NCI-H524 treated with DMSO at 0.1 percent for 48 hours (cell line): ENCODE measurements at places on chromosomes 12 and 14.

- DNase-seq: no peak
Measured at GRCh38 chr14:68466491-68466977, 326.3 kb downstream of the ZFP36L1 start.

GRCh38 chr14:98185036-98185435 is 1087.0 kb downstream of the BCL11B start:
- DNase-seq: no peak

- DNase-seq: no peak
Measured at GRCh38 chr14:76768671-76769500, 7.6 kb downstream of the VASH1 start.

DNA sequence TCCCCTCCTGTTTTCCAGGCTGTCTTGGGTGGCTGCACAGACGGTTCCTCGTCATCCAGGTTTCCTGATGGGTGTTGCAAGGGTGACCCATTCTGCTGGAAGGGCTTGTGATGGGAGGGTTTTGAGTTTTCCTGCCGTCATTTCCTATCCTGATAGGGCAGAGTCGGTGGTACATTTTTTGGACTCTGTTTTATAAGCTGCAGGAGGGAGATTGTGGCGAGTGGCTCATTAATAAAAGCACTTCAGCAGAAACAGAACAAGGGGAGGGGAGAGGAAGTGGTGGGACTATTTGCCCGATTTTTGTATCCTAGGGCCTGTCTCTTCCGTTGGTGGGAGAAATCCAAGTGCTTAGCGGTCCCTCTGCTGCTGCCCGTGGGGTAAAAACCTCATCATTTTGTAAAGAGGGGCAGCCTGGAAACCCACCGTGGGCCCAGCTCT is 40.0 kb downstream of the TSPAN9 start:
- no peak for DNase-seq

DNA sequence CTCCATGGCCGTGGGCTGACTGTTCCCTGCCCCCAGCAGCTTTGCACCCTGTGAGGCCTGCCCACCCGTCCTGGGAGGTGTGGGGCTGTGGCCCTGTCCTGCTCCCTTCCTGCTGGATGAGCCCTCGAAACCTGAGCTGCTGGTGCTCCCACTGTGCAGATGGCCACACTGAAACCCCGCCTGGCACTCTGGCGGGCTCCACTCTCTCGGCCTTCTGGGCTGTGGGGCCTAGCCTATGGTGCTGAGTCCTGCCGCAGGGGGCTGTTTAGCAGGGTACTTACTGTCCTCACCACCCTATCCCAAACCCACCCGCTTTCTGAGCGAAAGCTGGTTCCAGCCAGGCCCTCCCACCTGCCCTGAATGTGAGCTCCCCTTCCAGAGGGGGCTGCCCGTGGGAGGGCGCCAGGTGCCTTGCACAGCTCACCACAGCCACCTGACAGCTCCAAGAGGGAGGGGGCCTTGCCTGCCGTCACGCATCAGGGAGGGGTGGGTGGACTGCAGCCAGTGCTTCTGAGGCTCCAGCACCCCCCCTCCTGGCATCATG is 7.3 kb downstream of the SLC25A47 start:
- DNase-seq: peak; percentile 58

- no peak for DNase-seq
Measured at GRCh38 chr12:10155966-10156365, 16.0 kb downstream of the OLR1 start.

DNA sequence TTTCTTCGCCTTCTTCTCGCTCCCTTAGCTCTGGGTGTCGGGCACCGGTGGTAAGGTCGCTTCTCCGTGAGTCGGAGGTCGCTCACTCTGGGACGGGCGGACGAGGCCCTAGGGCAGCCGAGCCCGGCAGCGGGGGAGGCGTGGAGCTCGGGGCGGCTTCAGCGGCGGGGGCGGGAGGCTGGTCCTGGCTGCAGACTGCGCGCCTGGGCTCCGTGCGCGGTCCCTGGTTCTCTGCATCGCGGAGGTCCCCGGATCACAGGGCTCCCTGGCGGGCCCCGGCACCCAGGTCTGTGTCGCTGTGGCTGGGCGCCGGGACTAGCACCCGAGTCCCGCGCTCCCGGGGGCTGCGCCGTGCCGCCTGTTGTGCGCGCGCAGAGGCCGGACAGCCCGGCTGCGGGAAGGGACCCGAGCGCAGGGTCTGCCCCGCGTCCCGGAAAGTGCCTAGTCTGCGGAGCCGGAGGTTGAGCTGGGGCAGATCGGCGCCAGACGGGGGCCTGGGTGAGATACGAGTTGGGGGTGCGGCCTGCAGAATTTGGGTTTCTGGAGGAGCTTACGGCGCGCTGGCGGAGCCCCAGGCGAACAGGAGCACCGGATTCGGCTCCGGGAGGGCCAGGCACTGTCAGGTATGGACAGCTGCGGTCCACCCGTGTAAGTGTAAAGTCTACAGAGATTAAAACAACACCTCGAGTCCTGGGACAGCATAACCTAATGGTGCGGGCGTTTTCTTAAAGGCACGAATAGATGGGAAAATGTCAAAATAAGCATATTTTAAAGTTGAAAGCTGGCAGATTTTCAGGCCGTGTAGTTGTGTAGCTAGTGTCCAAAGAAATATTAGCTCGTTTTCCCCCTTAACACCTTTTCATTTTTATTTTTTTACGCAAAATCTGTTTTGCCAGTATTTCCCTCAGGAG is 713 bp downstream of the FRMD6 start:
- DNase-seq: no peak

DNA sequence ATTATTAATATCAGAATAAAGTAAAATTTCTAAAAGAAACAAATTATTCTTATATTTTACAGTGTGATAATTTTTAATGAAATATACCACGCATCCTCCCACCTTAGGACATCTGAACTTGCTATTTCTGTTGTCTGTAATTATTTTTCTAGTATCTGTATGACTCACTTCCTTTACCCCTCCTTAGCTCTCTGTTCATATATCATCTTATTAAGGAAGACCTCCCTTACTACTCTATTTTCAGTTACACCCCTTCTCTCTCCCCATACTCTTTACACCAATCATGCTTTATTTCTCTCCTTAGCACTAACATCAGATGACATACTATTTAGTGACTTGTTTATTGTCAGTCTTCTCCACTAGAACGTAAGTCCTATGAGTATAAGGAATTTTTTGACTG is 34.2 kb upstream of the C12orf50 start:
- DNase-seq: no peak

- DNase-seq: no peak
Measured at GRCh38 chr12:100824476-100824875, 29.9 kb downstream of the ANO4 start.

DNA sequence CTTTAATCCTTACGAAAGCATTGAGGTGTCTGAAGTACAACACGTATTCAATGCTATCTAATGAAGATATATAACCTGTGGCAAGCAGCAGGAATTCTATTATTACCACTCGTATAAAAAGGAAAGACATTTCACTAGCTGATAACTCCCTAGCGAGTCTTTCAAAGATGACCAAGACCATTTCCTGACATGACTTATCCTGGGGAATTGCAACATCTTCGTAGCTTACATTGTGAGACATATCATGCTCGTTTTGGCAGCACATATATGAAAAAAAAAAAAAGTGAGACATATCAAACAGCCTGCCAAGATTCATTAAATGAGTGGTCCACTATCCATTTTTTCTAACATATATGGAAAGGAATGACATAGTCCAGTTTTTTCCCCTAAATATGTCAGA is 337.0 kb downstream of the FSCB start:
- no peak for DNase-seq

GRCh38 chr14:32310876-32311275 is 18.2 kb upstream of the AKAP6 start:
- no peak for DNase-seq

DNA sequence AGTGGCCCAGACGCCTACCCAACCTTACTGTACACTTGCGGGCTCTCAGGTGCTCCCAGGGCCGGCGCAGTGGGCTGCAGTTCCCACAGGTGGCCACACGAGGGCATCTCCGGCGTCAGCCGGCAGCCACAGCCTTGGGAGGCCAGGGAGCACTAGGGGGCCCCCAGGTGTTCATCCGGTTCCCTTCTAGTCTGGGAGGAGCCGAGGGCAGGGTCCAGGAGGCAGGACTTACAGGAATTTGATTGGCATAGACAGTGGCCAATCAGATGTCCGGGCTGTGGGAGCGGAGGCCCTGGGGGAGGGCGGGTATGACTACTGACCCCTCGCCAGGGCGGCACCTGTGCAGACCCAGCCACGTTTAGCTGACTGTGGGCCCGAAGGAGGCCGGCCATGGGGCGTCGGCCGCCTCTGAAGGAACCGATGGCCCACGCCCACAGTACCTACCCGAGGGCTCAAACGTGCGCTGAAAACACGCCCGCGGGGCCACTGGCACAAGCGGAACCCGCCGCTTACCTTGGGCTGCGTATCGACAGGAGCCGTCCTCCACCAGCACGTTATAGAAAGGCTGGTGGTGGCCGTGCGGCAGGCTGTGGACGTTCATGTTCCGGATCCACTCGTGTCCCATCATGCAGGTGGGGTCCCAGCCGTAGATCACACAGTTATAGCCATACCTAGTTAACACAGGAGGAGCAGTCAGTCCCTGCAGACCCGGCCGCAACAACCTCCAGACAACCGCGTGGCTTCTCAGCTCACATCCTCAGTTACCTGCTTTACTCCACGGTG is 34.8 kb downstream of the FBXO21 start:
- DNase-seq: no peak

- peak; percentile 9 for DNase-seq
Measured at GRCh38 chr14:99575043-99576023, 28.7 kb downstream of the CCDC85C start.

GRCh38 chr14:35113308-35113950 is 8.4 kb downstream of the PPP2R3C start:
- DNase-seq: no peak

DNA sequence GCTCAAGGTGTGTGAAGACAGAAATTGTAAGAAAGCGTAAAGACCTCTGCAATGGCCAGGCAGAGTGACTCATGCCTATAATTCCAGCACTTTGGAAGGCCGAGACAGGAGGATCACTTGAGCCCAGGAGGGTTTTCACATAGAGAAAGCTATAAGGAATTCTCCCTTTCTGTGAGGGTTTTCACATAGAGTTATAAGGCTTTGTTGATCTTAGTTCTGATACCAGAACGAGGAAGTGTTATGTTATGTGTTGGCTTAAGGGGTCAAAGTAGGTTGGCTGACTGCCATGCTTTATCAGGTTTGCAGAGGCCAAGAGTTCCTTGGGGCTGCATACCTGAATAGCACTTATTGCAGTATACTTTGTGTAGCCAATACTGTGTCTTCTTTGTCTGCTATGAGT is 139.1 kb downstream of the ERC1 start:
- no peak for DNase-seq

- DNase-seq: no peak
Measured at GRCh38 chr12:85448548-85449139, 168.6 kb downstream of the ALX1 start.

- no peak for DNase-seq
Measured at GRCh38 chr12:79689061-79689476, 1.7 kb downstream of the PAWR start.
